IPS DF 6.9 (cell line): ENCODE measurements at places on chromosomes 2 and 18.

- no peak for DNase-seq
These were observed 447.9 kb downstream of the XIRP2 start for GRCh38 chr2:167336213-167336612.

DNA sequence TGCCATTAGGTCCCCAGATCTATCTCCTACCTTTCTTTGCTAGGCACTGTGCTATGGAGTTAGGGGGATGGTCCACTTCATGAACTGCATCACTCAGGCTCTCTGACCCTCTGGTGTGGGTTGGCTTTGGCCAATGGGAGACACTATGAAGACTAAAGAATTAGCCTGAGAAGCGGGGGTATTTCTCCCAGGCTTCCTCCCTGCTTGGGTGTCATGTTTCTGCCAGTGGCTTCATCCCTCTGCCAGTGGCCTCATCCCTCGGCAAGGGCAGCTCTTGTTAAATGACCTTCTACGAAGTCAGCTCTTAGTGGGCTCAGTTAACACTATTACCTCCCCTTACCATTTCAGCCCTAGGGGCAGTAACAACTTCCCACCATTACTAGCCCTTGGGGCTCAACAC lies 41.9 kb upstream of the EPB41L3 start:
- no peak for DNase-seq

- no peak for DNase-seq
These were observed 237.9 kb downstream of the NBAS start for GRCh38 chr2:15323227-15323626.

GRCh38 chr18:31801078-31801477 lies 40.4 kb upstream of the SLC25A52 start:
- no peak for DNase-seq

DNA sequence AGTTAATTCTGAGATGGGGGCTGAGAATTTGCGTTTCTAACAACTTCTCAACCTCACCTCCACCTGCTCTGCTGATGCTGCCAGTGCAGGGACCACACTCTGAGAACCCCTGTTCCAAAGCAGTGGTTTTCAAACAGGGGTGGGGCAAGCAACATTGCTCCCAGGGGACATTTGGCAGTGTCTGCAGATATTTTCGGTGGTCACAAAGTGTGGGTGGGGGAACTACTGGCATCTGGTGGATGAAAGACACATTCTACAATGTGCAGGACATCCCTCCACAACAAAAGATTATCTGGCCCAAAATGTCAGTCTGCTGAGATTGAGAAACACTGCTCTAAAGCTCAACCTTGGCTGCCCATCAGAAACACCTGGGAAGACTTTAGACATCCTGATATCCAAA lies 188.7 kb upstream of the SATB2 start:
- DNase-seq, result no peak

DNA sequence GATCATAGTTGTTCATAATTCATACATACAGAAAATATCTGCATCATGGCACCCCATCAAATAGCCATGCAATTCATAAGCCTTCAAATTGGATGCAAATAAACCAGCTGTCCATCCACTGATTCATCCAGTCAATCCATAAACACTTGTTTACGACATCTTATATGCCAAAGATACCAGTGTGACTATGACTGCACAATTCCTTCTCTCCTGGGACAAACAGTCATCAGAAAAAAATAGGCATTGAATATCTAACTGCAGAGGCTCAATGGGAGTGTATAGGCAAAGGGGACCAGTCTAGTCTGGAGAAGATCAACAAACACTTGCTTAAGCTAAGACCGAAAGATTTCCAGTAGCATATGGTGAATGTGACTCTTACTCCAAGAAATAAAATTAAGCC lies 70.0 kb downstream of the COL4A3 start:
- DNase-seq, result no peak

DNA sequence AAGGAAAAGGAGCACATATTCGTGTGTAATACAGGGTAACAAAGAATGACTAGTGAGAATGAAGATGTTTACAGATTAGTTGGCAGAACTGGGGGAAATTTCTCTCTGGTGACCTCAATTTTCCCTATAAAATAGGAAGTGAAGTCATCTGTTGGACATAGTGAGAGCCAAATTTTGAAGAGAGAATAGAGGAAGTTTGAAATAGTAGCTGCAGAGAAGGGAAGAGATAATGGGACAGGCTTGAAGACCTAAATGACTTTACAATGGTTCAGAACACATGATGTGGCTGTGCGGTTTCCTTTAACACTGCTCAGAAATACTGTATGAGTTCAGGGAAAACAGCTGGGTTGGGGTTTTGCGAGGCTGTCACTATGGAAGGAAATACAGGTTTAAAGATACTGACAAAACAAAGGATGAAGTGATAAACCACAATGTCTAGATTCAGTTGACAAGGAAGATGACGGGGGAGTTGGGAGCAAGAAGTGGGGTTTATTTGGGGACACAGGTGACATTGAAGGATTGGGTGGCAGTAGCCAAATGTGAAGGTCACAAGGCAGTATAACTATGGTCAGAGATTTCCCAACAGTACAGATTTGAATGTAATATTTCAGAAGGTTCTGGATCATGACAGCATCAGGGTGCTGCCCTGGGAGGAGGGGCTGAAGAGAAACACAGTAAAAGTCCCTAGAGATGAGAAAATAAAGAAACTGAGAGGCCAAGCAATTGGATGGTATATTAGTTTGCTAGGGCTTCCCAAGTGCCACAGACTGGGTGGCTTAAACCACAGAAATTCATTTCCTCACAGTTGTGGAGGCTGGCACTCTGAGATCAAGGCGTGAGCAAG lies 82.6 kb upstream of the TANK start:
- no peak for DNase-seq

- DNase-seq, result no peak
These were observed 94.2 kb downstream of the EPHA4 start for GRCh38 chr2:221477714-221478484.

DNA sequence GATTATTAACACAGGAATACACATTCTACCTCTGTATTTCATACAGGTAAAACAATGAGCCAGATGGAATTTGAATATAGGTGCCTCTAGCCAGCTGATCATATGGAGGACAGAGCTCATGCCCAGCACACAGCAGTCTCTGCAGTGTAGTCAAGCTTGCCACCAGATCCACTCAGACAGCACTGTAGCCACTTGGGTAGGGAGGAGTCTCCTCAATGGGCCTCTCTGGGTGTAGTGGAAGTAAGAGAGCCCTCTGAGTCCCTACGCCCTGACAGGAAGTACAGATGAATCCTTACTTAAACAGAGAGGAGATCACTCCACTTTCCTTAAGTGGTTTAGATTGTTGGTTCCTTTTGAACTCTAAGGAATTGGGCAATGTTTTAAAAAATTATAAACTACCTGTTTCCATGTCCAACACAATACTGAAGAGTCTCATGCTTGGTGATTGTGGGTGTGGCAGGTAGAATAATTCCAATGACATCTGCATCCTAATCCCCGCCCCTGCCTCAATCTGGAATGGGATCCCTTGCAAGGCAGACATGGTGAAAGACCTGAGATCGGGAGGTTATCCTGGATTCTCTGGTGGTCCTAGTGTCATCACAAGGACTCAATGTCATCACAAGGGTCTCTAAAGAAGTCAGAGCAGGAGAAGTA lies 23.0 kb upstream of the TMEM200C start:
- no peak for DNase-seq

- no peak for DNase-seq
These were observed 367.8 kb upstream of the HS6ST1 start for GRCh38 chr2:128686497-128686859.

DNA sequence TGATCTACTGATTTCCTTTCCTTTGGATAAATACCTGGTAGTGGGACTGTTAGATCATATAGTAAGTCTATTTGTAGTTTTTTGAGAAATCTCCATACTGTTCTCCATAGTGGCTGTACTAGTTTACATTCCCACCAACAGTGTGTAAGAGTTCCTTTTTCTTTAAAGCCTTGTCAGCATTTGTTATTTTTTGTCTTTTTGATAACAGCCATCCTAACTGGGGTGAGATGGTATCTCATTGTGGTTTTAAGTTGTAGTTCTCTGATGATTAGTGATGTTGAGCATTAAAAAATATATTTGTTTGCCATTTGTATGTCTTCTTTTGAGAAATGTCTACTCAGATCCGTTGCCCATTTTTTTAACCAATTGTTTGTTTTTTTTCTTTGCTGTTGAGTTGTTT lies 33.9 kb upstream of the EPG5 start:
- DNase-seq, result no peak

- no peak for DNase-seq
These were observed 295.6 kb downstream of the ZNF385B start for GRCh38 chr2:179565807-179566206.

DNA sequence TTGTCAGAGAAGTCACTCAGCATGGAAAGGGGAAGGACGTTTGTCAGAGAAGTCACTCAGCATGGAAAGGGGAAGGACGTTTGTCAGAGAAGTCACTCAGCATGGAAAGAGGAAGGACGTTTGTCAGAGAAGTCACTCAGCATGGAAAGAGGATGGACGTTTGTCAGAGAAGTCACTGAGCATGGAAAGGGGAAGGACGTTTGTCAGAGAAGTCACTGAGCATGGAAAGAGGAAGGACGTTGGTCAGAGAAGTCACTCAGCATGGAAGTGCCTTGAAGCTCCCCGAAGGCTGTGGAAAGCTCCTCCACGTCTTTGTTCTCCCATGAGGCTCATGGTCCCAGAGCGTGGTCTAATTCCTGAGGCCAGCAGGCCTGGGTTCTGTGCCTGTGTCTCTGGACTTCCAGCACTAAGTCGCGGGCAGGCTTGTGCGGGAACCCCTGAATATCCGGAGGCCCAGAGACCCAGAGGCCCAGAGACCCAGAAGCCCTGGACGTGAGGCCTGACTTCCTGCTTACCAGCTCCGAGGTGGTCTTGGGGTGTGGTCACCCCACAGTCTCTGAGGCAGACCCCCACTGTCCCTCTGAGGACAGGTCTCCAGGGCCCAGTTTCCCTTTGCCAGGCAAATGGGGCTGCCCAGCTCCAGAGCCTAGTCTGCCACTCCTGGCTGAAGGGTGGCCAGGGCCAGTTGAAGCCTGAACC lies 70.4 kb upstream of the TWIST2 start:
- no peak for DNase-seq

DNA sequence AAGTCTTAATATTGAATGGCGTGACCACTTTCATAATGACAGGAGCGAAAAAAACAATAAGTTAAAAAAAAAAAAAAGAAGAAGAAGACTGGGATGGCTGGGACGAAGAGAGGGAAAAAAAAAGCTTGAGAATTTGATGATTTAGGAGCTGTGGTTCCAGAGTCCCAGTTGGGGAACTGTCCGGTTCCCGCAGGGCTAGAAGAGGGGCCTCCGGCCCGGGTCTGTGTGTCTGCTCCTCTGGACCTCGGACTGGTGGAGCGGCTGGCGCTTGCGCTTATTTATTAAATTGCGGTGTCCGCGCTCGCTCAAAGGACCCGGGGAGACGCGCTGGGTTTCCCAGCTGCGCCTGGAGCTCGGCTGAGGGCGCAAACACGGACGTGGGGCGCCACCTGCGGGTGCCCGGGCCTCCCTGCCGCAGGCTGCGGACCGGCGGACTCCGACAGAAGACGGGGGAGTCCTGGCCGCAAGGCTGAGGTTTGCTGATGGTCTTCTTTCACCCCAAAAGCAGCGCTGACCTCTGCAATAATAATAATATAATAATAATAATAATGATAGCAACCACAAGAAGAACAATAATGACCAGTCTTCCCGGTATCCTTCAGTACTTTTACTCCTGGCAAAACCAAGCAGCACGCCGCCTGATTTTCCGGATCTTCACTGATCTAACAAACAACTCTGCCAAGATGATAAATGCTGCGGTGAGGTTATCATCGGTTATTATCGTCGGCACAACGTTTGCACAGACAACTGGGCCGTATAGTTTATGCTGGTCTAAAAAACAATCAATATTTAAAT lies at the start of gene CBLN2:
Gene CBLN2 (minus strand): TSS at position 251 of the 795 bp plus-strand sequence. CDS start 2,182 bp downstream, outside the sequence.
- DNase-seq, result peak; percentile 50

DNA sequence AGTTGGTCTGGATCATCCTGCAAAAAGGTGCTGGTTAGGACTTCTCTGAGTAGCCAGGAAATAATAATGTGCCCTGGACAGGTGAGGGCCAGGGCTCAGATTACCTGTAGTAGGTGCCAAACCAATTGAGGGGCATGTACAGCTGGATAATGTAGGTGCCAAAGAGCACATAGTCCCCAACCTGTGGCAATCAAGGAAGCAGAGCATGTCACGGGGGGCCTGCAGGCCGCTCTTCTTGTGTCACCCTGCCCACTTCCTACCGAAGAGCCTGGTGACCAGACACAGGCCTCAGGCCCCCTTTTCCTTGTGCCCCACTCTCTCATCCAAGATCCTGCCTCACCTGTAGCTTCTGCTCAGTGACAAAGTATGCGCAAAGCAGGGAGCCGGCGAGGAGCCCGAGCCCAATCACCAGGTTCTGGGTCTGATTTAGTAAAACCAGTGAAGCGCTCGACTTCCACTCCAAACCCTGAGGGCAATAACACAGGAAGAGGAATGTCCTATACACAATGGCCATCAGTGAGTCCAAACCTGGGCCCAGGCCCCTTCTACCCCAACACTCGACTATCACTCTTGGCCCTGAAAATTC lies 5.2 kb downstream of the ABCB6 start:
- no peak for DNase-seq
